CD8-positive, alpha-beta T cell (primary cell): ENCODE measurements at places on chromosomes 3 and 15.
A peak's percentile ranks its signal among the peaks of the same experiment; 100 is the strongest.

DNA sequence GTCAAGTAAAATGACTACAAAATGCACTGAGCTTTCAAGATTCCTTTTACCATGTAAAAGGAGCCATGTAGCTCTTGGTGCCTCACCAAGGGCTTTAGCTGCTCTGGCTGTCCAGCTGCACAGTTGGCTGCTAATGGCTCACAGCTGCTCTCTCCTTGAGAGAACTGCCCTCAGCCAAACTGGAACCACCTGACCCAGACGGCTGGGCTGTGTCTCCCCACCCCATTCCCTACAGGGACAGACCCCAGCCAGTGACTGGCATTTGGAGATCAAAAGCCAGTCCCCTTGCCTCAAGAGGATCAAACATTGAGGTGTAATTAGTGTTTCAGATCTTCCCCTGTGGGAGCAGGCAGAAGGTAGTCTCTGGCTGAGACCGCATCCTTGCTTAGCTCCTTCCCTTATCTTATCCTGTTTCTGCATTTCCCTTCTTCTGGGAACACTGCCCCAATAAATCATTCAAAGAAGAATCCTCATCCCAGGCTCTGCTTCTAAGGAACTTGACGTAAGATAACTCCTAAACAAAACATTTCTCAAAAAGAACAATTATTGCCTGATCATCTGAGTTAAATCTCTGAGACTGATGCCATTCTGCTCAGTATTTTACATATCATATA, 28.6 kb upstream of the UBE2E2 start:
- no peak for DNase-seq

DNA sequence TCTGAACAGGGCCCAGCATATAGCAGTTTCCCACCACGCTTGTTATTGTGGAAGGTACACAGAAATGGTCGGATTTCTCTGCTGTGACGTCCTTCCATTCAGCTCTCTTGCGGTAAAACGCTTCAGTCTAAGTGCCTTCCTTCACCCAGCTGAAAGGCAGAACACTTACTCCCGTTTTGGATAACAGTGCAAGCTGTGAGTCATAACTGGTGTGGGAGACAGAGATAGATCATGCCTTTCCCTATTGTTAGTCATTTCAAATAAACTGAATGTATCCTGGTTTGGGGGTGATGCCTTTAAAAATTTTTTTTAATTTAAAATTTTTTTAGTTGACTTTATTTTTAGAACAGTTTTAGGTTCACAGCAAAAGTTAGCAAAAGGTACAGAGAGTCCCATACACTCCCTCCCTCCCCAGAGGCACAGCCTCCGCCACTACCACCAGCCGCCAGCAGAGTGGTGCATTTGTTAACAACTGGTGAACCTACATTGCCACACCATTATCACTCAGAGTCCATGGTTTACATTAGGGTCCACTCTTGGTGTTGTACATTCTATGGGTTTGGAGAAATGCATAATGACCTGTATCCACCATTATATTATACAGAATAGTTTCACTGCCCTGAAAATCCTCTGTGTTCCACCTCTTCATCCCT, 94.9 kb upstream of the NSMCE3 start:
- no peak for DNase-seq

- DNase-seq: no peak
These were observed 449.3 kb upstream of the THBS1 start for GRCh38 chr15:39131609-39132008.

GRCh38 chr15:40051616-40052415, 12.8 kb upstream of the SRP14 start:
- DNase-seq: peak; percentile 40

DNA sequence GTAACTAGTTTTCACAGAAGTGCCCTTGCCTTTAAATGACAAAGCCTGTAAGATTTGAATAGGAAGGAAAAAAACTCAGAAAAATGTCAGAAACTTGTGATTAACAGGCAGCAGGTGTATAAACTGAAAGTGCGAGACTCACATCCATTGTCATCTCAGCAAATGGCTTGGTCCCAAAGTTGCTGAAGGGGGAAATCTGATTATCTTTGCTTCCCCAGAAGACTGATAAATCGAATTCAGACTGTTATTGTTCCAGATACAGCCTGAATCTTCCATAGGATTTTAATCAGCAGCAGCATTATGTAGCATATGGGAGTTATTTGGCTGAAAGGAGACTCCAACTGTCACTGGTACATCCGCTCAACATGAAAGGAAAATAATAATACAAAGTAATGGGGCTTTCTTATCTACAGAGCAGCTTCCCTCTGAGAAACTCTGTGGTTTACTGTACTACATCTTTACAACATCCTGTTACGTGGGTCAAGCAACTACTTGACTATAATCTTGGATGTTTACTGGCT, 550.4 kb upstream of the CCDC54 start:
- no peak for DNase-seq

GRCh38 chr3:187673012-187673411, 2.8 kb upstream of the SST start:
- no peak for DNase-seq

GRCh38 chr3:53975382-53975781, 83.7 kb upstream of the SELENOK start:
- no peak for DNase-seq

- DNase-seq: no peak
These were observed 427.0 kb upstream of the RBMS3 start for GRCh38 chr3:28853830-28854229.

GRCh38 chr3:57160765-57161538, 4.2 kb downstream of the IL17RD start:
- DNase-seq: no peak
